ENCODE measurements at places on chromosomes 6 and 20.
A peak's percentile ranks its signal among the peaks of the same experiment; 100 is the strongest.

DNA sequence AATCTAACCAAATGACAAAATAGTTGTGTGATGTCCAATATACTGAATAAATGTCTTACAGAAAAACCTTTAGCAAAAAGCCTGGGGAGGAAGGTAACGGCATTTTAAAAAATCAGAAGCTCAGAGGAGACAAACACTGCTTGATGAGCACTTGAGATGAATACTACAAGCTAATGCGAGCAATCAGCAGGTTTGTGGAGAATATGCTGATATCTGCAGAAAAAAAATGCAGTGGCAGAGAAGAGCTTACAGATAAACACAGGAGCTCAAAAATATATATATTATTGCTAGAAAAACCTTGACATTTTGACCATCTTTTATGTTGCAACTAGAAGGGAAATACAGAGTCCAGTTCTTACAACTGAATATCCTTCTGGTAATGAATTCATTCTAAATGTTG is 972.7 kb downstream of the KIF16B start:
- no peak for DNase-seq

- DNase-seq = no peak
Observed at GRCh38 chr6:91098006-91098405, 511.1 kb upstream of the MAP3K7 start.

DNA sequence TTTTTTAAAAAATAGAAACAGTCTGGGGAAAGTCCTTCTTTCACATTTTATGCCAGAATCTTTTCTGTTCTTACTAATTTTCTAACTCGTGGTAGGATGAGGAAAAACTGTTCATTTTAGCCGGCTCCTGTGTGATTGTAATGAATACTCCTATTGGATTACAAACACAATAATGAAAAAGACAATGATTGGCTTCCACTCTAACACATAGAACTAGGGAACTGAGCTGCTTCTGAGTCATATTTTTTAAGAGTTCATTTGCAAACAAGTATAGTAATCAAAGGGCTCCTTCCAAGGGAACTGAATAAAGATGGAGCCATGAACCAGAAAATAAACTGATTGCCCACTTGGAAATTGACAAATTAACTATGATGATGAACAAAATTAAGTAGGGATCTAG is 265.3 kb upstream of the TCF21 start:
- no peak for DNase-seq

DNA sequence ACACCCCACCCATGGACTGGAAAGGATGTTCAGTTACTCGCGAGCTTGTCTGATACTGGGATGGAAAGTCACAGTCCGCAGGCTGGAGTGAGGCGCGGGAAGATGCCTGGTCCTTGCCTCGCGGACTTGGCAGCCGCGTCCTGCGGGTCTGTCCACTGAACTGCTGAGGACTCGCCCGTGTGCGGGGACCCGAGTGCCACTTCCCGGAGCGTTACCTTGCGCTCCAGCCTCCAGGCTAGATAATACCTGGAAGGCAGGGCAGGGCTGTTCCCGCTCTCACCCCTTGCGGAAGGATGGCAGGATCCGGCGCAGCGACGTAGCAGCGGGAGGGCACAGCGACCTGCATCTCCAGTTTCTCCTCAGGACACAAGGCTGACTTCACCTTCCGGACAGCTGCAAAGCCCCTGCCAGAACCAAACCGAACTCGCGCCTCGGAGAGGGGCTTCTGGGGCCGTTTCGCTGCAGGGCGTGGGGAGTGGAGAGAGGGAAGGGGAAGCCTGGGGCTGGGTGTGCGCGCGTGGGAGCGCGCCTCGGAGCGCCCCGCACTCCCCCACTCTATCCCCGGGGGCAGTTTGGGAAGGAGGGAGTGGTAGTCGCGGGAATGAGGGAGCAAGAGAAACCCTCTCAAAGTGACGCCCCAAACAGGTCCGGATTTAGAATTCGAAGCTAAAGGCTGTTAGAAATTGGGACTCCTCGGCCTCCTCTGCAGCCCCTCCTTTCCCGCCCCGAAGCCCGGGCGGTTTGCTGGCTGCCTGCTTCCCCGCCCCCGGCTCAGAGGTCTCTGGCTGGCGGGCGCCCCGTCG is at the start of gene KCNQ5:
TSS of gene KCNQ5 (plus strand) at position 774 of the 803 bp plus-strand sequence.
- DNase-seq = peak; percentile 46

- DNase-seq = no peak
Observed at GRCh38 chr6:113184736-113185135, 672.4 kb upstream of the MARCKS start.

DNA sequence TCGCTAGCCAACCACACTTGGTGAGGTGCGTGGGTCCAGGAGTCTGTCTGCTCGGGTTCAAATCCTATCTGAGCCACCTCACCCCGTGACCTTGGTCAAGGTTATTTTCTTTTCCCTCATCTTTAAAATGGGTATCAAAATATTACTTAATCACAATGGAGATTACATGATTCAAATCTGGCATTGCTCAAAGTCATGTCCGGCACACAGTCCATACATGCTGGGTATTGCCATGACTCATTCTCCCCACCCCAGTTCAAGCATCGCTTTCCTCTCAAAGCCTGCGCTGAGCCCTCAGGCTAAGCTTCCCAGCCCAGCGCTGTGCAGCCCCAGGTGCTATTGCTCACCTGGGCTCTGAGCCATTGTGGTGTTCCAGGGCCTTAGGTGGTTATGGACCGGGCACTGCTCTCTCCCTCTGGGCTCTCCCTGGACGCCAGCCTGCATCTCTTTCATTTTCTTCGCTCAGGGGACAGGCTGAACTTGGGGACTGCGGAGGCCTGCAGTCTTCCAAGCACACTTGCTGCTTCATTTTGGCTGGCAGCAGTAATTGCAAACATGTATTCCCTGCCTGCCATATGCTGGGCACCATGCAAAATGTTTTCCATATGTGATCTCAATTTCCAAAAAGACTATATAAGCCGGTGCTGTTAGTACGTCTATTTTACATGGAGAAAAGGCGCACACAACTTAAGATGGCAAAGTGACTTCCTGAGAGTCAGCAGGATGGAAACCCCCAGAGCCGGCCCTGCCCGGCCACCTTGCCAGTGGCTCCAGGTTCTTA is 27.3 kb downstream of the WRNIP1 start:
- DNase-seq = no peak

- no peak for DNase-seq
Observed at GRCh38 chr6:80304014-80304413, 197.5 kb downstream of the BCKDHB start.

DNA sequence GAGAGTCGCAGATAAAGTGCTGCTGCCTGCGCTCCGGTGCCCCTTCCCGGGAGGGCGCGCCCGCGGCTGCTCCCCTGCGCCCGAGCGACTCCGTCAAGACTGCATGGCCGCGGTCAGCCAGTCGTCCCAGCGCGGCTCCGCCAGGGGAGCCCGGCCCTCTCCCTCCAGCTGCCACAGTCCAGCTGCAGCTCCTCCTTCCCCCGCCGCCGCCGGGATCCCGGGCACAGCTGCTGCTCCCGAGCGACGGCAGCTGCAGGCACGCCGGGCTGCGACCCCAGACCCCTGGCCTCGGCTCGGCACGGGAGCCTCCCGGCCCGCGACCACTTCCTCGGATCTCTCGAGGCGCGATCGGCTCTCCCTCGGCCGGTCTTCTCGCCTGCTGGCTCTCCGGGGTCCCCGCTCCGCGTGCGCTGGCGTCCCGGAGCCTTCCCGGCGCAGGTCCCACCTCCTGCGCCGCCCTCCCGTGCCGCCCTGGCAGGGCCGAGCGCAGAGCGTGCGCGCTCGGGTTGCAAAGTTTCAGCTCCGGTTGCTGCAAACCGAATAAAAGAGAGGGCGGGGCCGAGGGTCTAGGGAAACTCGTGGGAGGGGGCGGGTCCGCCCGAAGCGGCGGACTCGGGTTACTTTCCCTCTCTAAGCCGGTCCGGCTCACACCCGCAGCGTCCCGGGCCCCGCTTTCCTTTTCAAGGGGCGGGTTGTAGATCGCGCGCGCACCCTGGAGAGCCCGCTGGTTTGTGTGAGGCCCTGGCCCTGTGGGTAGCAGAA is at the start of gene CNKSR3:
TSS of gene CNKSR3 (minus strand) at position 542 of the 762 bp plus-strand sequence. CDS start 571 bp downstream, outside the sequence.
- peak; percentile 96 for DNase-seq

DNA sequence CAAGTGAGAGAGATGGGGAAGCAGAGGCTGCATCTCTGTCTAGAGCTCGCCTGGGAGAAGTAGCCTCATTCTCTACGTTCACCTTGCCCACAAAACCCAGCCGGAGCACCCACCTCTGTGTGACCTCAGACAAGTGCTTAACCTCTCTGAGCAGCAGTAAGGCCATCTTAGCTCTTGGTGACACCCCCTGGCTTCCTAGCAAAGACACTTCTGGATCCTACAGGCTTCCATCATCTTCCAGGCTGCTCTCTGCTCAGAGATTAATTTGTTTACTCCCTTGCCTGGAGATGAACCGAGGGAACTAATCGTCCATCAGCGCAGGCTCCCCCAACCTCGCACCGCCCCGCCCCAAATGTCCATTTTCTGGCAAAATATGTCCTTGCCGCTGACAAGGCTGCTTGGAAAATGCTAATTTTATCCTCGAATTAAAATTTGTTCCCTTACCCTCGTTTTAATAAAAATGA is 24.0 kb upstream of the CTNNBL1 start:
- DNase-seq = no peak

- peak; percentile 24 for DNase-seq
Observed at GRCh38 chr6:108200631-108201030, 34.8 kb downstream of the NR2E1 start.

- DNase-seq = no peak
Observed at GRCh38 chr20:45776931-45777330, 14.8 kb downstream of the WFDC3 start.

GRCh38 chr20:63471002-63471716 is 1.3 kb downstream of the KCNQ2 start:
- no peak for DNase-seq

- DNase-seq = no peak
Observed at GRCh38 chr6:21489826-21490225, 103.7 kb upstream of the SOX4 start.

GRCh38 chr20:43440531-43440930 is 17.2 kb upstream of the SRSF6 start:
- no peak for DNase-seq

DNA sequence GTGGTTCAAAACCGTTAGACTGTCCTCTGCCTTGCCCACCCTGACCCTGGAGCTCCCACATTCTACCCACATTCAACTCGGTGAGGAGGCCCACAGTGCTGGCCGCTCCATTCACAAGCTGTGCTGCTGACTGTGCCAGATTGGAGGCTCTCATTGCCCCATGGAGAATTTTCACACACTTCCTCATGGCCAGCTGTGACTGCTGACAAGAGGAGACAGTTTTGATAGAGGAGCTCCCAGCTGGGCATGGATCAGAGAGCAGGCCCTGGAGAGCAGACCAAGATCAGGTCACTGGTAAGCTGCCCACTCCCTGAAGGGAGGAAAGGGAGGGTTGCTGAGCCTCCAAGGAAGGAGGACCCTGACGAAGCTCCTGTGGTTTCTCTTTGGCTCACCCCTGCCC is 246.1 kb upstream of the RIN2 start:
- DNase-seq = no peak

- peak; percentile 58 for DNase-seq
Observed at GRCh38 chr6:42276034-42276890, 58.6 kb upstream of the MRPS10 start.

- peak; percentile 72 for DNase-seq
Observed at GRCh38 chr20:50056951-50057713, 55.8 kb downstream of the UBE2V1 start.

DNA sequence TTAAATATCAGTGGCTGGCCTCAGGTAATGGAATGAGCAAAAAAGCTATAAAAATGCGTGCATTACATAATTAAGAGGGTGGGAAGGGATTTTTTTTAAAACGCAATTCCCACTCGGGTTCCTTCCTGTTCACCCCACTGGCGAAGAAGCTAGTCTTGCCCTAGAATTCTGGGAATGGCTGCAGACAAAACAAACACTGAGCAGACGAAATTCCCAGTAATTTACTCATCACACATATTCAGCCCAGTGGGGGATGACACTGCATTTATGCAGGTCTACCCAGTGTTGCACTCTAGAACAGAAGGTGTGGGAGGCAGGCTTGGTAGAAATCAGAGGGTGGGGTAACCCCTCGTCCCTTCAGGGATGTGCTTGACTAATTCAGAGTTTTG is 2695.0 kb upstream of the DEFB115 start:
- peak; percentile 49 for DNase-seq

DNA sequence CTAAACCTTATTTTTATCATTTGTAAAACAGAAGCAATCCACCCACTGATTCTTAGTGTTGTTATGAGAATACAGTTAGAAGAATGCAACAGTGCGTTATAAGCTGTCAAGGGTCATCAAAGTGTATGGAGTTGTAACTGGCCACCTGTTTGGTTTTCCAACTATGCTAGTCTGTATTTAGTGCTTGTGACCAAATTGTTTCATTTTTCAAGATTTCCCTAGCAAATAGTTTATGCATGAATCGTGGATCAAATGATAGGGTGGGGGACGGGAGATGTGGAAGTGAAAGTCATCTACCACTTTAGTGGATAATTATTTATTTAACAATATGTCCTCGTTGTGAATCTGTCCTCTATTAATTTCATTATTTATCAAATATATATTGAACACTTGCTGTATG is 175.4 kb upstream of the HDDC2 start:
- DNase-seq = no peak

DNA sequence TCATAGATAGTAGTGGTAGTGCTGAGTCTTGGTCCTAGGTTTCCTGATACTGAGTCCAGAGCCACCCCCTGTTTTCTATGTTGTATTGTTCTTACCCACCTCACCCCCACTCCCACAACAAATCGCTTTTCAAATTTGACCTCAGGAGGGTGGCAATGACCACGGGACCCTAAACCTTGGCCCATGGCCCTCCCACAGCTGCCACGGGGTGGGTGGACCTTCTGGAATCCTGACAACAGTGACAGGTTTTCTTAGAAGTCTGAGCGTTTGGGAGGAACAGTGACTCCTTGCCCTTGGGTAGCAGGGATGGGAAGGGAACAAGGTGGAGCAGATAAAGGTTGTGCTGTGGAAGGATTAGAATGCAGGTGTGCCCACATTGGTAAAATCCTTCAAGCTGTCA is 36.9 kb downstream of the TGM3 start:
- DNase-seq = no peak

- DNase-seq = no peak
Observed at GRCh38 chr6:766625-767024, 73.7 kb upstream of the EXOC2 start.

GRCh38 chr20:59808729-59809381 is 124.6 kb downstream of the SYCP2 start:
- DNase-seq = no peak

Data from ELF-1 (cell line).